ENCODE measurements at places on chromosomes 1 and 21.
A peak's percentile ranks its signal among the peaks of the same experiment; 100 is the strongest.

GRCh38 chr1:248825573-248825908, 174 bp downstream of the SH3BP5L start:
- no peak for DNase-seq

DNA sequence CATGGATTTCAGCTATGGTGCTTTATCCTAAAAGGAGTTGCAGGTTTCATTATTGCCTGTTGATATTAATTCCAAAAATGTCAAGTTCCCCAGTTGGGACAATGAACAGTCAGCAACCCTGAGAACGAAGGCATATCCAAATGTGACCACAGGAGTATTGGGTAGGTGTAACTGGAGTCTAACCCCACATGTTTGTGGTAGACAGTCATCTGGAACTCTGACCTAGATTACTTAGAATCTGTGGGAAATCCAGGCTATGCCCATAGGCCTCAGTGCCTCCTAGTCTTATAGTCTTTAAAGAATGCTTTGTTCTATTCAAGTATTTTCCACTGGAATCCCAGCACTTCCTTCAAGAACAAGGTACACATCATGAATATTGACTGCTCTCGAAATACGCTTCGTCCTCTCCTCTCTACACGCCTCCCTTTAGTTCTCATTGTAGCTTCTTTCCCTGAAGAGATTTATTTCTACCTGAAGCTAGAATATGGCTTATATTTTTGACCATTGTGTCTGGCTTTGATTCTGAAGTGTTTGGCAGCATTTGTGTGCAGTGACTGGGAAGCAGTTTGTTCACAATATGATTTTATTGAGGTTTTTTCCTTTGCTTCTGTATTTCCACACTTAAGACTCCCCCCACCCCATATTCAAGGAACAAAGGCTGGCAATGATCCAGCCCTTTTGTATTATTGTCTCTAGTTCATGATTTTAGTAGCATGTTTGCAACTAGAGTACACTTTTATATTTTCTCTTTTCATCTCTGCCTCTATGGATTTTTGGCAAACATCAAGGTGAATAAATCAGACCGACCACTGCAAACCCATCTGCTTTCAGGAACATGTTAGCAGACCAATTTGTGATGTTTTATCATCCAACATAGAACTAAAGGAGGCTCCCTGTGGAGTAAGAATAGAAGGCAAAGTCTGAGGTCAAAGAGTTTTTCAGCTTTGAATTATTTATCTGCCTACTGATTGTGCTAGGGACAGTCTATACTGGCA, 178.6 kb downstream of the GPR52 start:
- no peak for DNase-seq

- no peak for DNase-seq
Observed at GRCh38 chr21:35426469-35426868, 377.4 kb upstream of the RUNX1 start.

DNA sequence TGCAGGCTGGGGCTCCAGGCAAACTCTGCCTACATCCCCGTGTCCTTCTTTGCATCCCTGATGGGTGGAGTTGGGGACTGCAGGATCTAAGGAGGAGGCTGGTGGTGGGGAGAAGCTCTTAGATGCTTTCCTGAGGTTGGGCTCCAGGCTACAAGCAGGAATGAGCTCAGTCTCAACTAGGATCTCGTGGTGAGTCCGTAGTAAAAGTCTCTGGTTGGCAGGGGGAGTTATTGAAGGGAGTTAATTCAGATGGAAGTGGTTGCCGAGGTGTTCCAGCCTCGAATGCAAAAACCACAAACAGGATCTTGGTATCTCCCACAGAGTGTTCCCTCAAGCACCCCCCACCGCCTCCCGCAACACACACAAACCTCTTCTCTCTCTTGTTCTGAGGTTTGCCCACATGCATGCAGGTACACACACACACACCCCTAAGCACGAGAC, 35.0 kb downstream of the TMCC2 start:
- no peak for DNase-seq

DNA sequence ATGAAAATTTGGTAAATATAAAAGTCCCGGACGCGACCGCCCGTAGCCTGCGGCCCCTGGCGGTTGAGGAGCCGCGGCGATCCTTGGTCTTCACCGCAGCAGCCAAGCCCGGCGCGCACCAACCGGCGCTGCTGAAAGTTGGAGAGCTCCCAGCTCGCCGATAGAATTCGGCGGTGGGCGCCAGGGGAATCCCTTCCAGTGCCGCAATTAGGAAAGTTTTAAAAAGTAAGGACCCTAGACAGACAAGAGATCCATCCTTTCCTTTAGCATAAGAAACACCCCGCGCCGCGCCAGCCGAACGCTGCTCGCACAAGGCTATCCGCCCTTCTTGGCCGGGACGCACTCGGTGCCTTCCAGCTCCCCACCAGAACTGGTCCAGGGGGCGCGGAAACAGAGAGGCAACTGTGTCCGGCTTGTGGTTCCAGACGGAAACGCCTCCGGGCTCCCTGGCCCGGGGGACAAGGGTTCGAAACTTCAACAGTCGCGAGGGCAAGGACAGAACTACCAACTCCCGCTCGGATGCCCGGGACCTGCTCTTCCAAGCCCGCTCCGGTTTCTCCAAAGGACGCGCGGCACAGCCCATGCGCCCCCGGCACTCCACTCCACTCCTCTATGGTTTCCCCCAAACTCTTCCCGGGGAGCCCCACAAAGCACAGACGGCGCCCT, 1.7 kb downstream of the FAM78B start:
- peak; percentile 86 for DNase-seq

DNA sequence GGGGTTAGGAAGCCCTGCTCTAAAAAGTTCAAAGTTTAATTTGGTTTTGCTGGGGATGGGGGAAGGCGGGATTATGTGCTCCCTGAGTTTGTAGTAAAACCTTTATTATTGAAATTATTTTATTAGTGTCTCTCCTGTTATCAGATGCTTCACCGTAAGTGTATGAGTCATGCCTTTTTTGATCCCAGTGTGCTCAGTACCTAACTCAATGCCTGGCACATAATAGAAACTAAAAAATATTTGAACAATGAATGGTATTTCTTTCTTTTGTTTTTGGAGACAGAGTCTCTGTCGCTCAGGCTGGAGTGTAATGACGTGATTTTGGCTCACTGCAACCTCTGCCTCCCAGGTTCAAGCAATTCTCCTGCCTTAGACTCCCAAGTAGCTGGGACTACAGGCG, 6.4 kb downstream of the SNRPE start:
- DNase-seq, result no peak

- peak; percentile 99 for DNase-seq
Observed at GRCh38 chr1:230104395-230105244, 37.6 kb downstream of the GALNT2 start.

- peak; percentile 92 for DNase-seq
Observed at GRCh38 chr1:51729156-51729823, 112.4 kb downstream of the OSBPL9 start.

DNA sequence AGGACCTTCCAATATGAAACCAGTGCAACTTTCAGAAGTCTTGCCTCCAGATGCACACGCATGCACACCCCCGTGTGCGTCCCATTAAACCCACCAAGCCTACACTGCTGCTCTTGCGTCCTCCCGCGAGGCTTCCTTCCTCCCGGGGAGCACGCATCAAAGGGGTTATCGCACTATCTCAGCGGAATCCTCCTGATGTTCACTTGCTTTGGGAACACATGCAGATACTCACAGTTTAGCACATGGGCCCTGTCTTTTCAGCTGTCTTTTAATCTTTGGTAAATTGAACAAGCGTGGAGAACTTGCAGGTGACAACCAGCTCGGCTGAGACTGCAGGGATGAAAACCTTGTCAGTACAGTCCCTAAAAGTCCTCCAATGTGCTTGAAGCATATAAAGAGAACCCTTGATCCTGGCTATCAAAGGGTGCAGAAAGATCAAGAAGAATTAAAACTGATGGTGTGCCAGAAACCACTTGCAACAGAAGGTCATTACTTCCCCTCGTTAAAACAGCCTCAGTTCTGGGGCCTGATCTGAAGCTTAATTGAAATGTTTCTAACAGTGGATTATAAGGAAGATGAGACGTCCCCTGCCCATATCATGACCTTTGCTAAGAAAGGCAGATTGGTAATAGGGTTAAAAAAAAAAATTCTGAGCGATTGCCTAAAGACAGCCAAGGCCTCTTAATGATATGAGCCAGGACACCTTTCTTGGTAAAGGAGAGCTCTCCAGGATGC, 149.4 kb upstream of the LMO4 start:
- no peak for DNase-seq

DNA sequence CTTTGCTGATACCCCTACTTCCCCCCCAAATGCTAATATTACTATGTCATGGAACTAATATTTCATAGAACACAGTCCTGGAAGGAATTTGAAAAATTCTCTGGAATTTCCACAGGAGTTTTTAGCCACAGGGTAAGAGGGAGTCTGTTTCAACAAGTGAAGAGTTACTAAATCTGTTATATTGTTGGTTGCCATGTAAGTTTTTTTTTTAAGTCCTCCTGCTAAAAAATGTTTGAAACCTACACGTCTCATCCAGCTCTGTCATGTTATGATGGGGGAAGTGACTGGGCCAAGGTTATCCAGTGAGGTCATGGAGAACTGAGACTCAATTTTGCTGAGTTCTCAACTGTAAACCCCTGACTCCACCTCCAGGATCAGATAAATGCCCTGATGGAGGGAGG, 60.8 kb upstream of the USP24 start:
- no peak for DNase-seq

DNA sequence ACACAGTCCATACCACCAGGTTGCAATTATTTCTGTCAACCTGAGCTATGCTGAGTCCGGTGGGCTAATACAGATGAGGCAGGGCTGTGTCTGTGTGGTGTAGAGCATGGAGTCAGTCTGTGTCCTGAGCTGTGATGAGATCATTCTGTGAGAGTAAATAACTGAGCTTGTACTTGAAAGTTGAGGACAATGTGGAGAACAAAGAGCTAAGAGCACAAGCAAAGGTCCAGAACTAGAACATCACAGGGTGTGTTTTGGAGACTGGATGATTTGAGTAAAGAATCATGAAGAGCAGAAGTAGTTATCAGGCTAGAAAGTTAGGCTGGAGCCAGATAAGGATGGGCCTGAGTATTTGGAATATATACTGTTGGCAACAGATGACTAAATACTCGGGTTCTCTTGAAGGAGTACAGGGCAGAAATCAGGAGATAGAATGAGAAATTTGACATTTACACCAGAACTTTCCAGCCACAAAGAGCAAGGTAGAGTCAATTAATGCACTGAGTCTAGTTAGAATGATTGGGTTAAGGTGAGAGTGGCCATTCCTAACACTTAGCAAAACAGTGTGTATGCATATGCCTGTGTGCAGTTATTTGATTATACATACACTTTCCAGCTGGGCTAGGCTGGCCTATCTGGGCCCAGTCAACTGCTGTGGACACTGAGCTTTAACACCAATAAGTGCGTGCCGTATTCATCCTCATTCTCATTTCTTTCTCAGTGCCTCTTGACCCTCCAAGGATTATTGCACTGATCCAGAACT, 48.8 kb downstream of the LEPR start:
- DNase-seq, result no peak

GRCh38 chr1:36942148-36942547, 92.2 kb downstream of the GRIK3 start:
- DNase-seq, result no peak

DNA sequence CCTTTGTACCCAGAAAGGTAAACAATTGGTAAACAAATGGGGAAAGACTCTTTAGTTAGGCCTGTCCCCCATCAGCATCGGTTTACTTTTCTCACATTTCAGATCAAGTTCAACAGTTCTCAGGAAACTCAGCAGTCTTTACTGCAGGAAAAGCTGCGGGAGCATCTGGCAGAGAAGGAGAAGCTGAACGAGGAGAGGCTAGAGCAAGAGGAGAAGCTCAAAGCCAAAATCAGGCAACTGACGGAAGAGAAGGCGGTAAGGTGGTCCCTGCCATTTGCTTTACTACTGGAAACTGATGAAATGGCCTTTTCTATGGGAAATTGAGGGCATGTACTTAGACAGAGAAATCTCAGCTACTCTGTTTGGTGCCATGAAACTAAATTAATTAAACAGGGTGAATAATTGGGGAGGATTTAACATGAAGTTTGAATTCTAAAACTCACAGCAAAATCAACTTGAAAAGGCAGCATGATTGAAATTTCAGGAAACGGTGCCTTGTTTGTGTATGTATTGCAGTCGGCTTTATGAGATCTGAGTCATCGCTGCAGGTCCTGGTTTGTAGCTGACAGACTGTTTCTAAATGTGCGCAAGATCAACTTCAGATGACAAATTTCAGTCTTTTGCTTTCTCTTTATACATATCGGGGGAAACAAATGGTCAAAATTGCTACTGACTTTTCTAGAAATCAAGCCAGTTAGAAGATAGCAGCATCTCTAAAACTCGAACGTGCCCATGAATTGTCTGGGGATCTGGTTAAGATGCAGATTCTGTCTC, 67.9 kb upstream of the EFHD2 start:
- no peak for DNase-seq

DNA sequence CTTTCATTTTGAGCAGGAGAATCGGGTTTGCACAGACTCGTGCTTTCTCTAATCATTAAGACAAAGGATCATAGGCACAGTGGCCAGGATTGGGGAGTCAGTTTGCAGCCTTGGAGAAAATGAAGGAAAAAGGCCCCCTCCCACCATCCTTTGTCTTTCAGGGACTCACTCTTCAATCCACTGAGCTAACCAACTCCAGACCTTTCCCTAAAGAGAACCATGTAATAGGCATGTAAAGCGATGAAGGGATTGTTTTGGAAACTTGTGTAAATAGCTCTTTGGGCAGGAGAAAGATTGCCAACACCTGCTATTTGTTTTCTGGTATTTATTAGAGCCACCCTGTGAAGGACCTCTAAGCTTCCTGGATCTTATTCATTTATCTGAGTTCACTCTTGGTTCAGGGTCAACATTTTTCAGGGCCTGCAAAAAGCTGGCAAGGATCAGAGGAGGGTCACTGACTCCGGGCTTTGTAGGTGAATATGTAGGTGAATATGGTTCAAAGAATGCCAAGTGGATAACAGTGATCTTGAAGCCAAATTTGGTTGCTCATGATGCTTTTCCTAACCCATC, 192.6 kb upstream of the FGGY start:
- no peak for DNase-seq

DNA sequence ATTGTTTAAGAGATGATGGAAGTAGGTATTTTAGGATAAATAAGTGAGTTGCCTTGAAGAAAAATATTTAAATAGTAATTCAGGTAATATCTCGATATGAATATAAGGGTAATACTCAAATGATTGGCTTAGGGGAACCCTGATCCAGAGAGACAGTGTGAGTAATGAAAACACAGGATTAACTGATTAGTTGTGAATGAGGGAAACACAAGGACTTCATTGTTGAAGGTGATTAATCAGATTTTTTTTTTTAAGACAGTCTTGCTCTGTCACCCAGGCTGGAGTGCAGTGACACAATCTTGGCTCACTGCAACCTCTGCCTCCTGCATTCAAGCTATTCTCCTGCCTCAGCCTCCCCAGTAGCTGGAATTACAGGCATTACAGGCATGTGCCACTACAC, 12.7 kb downstream of the SLC25A33 start:
- DNase-seq, result no peak

DNA sequence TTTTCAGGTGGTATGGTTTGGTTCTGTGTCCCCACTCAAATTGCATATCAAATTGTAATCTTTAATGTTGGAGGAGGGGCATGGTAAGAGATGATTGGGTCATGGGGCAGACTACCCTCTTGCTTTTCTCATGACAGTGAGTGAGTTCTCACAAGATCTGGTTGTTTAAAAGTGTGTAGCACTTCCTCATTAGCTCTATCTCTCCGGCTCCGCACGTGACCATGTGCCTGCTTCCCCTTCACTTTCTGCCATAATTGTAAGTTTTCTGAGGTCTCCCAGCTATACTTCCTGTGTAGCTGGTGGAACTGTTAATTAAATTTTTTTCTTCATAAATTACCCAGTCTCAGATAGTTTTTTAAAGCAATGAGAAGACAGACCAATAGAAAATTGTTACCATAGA, 843.2 kb downstream of the AMY1C start:
- no peak for DNase-seq
